ENCODE measurements at places on chromosomes 3 and 15.
A peak's percentile ranks its signal among the peaks of the same experiment; 100 is the strongest.

- peak; percentile 79 for DNase-seq
Observed at GRCh38 chr3:47324278-47324865, 41.6 kb downstream of the KLHL18 start.

- no peak for DNase-seq
Observed at GRCh38 chr15:77843546-77843945, 210.8 kb upstream of the LINGO1 start.

- no peak for DNase-seq
Observed at GRCh38 chr3:132783152-132783551, 60.9 kb upstream of the NPHP3 start.

- DNase-seq: no peak
Observed at GRCh38 chr3:57896691-57897090, 111.5 kb upstream of the FLNB start.

DNA sequence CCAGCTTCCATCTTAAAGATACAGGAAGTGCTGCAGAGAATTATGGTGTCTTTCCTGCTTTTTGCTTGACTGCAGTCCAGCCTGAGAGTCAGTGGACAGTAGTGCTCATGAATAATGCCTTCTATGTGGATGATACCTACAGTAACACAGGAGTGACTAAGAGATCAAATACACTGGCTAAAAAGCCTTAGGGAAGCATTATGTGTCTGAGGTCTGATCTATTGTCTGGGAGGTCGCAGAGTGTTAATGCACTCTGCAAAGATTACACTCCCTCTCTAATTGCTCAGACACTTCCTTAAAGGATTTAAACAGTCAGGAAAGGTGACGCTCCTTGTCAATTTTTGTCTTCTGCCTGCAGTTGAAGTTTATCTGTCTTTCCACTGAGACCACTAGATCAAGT, 183.6 kb downstream of the MCTP2 start:
- DNase-seq: no peak

All from MCF 10A (cell line).